AG20443 (cell line): ENCODE measurements at places on chromosomes 5 and 9.

DNA sequence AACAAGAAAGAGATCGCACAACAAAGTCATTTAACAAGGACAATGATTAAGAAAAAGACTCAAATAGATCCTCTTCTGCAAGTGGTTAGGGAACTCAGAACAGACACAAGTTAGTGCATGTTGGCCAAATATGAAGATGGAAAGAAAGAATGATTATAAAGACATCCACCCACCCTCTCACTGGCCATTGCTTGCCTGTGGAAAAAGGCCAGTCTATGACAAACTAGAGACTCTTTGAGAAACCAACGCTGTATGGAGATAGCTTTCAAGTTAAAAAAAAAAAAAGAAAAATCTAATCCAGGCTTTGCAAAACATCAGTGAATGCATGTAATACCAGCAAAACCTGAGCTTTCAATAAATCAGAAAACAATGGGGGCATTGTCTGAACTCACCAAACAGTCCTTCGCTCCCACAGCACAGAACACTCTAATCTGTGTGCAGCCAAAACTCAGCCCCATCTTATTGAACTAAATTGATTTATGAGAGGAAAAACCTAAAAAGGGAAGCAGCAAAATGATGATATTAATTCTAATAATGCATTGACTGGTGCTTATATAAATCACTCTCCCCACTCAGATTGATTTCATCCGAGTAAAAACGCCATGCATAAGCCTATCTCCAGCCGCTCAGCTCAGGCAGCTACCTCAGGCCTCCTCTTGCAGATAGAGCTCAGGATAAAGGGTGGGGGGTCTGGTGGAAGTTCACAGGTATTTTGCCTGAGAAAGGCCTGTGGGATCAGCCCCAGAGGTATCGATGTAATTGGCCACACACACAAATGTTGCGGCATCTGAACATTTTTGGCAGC lies 547.1 kb downstream of the CCDC171 start:
- no peak for DNase-seq

DNA sequence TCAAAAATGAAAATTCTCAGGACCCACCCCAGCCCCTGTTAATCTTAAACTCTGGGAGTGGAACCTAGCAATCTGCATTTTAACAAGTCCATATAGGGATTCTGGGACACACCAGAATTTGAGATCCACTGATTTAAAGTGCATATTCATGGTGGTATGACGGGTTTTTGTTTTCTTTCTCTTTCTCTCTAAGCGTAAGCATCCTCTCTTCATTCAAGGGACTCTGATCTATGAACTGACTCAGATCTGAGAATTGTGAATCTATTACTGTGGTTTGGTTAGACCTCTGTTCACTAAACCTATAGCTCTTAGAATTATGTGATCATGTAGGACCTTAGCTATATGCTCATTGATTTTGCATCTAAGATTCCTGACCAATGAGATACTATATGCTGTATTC lies 565.2 kb downstream of the CCDC171 start:
- DNase-seq = no peak

DNA sequence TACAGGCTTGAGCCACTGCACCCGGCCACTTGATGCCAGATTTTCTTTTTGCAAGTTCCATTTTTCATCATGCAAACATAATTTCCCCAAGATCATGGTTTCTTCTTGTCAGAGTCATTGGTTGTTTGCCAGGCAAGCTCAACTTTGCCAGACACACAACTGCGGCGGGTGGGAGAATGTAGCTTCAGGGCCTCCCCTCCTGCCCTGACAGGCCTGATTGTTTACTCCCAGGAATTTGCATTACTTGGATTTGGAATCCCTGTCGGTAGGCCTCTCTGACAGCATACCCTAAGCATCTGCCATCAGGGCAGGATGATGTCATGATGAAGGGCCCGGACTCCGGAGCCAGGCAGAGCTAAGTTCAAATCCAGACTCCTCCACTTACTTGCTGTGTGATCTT lies 15.1 kb downstream of the RPS14 start:
- peak; percentile 76 for DNase-seq

GRCh38 chr9:15157381-15157780 lies 149.6 kb downstream of the TTC39B start:
- no peak for DNase-seq

DNA sequence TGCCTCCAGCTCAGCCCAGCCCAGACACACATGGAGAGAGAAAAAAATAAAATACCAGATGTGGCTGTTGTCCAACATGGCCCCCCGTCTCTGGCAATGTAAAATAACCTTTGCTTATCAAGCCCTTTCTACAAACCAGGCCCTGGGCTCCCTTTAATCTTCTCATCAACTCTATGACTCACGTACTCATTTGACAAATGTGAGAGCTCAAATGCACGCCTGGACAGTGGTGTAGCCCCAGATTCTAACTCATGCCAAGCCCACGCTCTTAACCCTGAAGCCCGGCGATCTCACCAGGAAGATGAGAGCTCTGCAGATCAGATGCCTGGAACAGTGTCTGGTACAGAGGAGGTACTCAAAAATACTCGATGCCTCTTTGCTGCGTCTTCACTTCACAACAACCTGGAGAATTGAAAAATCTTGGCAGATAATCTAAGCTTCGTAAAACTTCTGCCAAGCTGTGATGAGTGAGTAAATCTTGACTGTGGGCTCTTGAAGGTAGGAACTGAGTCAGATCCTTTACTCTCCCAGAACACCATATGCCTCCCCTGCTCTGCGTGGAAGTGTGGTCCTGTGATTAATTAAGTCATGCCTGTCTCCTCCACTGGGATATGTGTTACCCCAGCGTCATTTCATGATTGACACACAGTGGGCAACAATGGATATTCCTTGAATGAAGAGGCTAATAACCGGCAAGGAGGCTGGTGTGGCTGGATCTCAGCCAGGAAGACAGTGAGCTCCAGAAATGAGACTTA lies 102.0 kb upstream of the FSTL4 start:
- no peak for DNase-seq

DNA sequence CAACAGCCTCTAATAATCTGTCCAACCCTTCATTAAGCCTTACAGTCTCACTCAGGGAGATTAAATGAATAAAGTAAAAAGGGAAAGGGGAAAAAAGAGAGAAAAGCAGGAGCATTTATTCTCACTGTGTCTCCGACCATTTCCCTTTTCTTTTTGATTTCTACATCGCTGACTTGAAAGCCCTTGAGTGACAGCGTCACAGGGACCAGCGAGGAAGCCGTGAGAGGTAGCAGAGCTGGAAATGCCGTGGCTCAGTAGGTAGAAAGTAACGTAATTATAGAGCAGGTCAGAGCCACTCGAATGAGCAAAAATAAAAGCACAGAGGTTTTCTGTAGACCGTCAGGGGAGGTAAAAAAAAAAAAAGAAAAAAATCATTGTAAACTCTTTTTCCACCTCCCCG lies 52.4 kb downstream of the ASS1 start:
- no peak for DNase-seq

DNA sequence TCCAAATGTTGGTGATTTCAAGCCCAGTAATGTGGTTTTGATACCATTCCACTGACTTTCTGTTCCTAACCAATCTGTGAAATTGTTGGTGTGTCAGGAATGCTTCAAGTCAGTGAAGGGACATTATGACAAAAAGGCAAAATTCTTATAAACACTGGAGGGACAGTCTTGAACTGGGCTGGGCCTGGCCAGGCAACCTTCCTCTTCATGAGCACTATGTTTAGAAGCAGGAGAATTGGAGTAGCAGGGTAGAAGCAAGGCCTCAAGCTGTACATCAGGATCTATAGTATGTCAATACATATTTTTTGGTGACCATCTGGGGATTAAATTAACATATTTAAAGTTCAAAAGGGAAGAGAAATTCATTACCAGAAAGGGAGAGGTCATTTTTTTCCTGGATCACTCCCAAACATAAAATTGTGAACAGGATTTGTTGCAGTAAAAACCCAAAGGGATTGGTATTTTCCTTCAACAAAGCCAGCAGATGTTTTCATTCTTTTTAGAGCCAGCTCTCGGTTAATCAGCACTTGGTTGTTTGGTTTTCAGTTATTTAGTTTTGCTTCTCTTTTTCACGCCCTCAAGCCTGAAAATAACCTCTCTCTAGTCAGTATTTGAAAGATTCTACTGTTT lies 77.9 kb upstream of the PIK3R1 start:
- peak; percentile 67 for DNase-seq

GRCh38 chr5:155935723-155936122 lies 391.2 kb upstream of the SGCD start:
- no peak for DNase-seq

DNA sequence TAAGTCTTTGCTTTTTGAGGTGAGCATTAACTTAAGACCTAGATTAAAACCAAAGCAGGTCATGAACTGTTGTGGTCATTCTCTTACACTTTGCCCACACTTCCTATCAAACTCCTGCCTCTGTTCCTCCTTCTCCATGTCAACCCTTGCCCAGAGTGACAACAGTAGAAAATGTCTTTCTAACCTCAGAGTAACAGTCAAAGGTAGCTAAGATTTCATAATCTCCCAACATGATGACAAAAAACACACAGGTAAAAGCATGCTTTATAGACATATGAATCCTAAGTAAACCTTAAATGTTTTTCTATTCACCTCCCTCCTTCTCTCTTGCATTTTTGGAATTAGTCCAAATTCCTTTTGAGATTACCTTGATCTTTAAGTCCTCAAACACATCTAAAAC lies 422.3 kb downstream of the SPATA31D1 start:
- no peak for DNase-seq

DNA sequence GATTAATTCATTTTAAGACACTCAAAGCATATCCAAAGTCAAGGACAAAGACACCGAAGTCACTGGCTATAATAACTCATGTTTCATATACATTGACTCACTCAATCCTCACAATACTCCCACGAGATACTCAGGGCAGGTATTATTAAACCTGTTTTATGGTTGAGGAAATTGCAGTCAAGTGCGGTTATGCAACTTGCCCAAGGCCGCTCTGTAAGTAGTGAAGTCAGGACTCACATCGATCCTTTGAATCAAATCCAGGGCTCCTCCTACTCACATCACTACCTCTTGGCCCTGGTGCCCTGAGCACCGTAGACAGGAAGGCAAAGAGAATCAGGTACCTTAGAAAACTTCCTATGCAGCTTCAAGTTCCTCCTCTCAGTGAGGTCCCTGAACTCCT lies 87.8 kb upstream of the APC start:
- no peak for DNase-seq

DNA sequence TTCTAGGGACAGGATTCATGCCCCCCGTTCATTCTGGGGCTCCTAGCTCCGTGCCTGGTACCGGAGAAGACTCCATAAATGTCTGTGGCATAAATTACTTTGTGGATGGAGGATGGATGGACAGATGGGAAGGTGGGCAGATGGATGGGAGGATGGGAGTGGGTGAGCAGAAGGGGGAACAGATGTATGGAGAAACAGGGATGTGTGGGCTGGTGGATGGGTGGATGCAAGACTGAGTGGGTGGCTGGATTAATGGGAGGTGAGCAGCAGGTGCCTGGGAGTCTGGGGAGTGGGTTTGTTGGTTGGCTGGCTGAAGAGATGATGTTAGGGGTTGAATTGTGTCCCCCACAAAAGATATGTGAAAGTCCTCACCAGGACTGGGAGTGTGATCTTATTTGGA lies 43.5 kb downstream of the SARDH start:
- DNase-seq = no peak

GRCh38 chr5:173527671-173528070 lies 88.8 kb downstream of the BOD1 start:
- DNase-seq = peak; percentile 6

- no peak for DNase-seq
These were observed 63.9 kb upstream of the TNFAIP8 start for GRCh38 chr5:119291877-119292276.

- no peak for DNase-seq
These were observed 111.2 kb downstream of the EDIL3 start for GRCh38 chr5:84273517-84273883.

DNA sequence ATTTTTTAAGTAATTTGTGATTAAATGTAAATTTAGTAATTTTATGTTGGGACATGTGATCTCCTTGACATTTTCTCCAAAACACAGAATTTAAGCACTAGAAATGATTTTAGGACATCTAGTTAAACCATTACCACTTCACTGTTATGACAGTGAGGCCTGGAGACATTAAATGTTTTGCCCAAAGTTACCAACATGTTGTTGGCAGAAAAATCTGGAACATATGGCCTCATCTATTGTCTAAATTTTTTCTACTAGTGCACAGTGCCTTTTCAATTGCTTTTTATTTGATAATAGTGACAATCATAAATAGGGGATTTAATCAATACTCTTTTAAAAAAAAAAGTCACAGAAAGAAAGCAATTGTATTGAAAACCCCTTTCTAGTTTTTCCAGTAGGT lies 45.6 kb downstream of the PIK3R1 start:
- no peak for DNase-seq

- no peak for DNase-seq
These were observed 1.1 kb upstream of the SPINK1 start for GRCh38 chr5:147832541-147832940.

DNA sequence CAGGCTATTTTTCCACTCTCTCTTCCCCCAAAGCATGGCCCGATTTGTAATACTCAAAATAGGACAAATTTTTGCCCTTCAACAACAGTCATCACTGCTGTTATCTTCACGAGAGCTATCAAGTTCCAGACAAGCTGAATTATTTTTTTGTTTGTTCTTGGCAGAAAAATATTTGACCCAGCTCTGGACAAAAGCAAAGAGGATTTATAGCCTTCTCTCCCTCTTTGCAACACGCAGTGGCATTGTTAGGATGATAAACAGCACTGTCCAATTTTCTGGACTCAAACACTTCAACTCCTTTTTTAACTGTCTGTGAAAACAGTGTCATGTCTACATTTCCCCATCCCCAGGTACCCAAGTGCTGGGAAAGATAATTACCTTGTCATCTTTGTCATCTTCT lies 160.3 kb downstream of the SLF1 start:
- DNase-seq = no peak

- no peak for DNase-seq
These were observed 216.1 kb upstream of the RASA1 start for GRCh38 chr5:87051502-87052113.

GRCh38 chr9:93637886-93638285 lies 61.5 kb downstream of the PHF2 start:
- no peak for DNase-seq

- peak; percentile 25 for DNase-seq
These were observed 176.6 kb upstream of the FREM1 start for GRCh38 chr9:15086778-15087324.

DNA sequence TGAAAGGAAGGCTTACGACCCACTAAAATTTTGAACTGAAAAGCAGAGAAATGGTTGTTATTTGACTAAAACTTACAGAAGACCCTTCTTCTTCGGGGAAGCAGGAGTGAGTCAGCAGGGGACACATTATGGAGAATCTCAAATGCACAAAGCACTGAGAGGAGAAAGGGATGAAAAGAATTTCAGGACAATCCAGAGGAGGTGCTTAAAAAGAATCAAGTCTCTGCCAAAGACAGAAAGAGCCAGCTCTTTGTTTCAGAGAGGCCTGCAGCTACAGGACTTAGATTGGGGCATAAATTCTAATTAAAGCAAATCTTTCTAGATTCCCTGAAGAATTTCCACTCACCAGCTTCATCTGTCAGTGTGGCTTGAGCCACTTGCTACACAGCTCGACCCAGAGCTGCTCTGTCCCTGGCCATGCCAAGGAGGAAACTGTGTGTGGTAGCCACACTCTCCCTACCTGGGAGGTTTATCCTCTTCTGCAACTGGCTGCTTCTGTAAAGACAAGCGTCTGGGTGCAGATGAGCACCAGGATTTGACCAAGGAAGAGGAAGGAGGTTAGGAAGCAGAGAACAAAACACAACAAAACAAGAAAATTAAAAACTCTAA lies 89.9 kb downstream of the SEMA5A start:
- DNase-seq = no peak
